Naive thymus-derived CD8-positive, alpha-beta T cell (primary cell): ENCODE measurements at places on chromosomes 12 and 14. TPM values are rescaled to one million over a fixed set of nuclear protein-coding genes. Genes with fewer than 3 reads are reported as not detected.

- DNase-seq: no peak
Observed at GRCh38 chr12:108399514-108399913, 60.4 kb upstream of the CMKLR1 start.

- no peak for DNase-seq
Observed at GRCh38 chr12:119229205-119229604, 50.5 kb downstream of the HSPB8 start.

DNA sequence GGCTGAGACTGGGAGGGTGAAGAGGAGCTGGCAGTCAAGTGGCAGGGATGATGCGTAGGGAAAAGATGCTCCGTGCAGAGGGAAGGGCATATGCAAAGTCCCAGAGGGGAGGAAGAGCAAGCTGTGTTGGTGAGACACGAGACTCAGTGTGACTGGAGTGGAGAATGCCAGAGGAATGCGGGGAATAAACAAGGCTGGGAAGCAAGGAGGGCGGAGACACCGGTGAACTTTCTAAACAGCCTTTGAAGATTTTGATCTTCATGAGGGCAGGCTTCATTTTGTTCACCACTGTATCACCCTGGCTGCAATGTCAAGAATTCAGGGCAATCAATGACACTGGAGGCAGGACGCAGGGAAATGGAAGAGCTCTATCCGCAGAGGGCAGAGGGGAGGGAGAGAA, 535.8 kb downstream of the FUT8 start:
- DNase-seq: no peak

DNA sequence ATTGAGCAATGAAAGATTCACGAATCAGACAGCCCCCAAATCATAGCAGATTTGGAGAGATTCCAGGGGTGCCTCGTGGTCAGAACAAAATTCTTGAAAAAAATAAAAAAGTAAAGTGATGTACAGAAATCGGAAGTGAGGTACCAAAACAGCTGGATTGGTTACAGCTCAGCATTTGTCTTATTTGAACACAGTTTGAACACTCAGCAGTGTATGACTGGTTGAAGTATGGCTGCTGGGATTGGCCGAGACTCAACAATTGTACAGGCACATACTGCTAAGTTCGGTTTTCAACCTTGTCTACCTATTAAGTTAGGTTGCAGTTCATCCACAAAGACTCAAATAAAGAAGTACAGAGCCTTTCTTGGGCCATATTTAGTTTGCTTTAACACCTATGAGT, 865.4 kb upstream of the TMEM132C start:
- DNase-seq: no peak

GRCh38 chr12:12800406-12801180, 12.6 kb upstream of the DDX47 start:
- no peak for DNase-seq

PNN gene
- total RNA-seq: 116 TPM

CHGA gene
- not detected for total RNA-seq
